Tongue (tissue), 3 donors: ENCODE measurements at places on chromosomes 13 and 19.

DNA sequence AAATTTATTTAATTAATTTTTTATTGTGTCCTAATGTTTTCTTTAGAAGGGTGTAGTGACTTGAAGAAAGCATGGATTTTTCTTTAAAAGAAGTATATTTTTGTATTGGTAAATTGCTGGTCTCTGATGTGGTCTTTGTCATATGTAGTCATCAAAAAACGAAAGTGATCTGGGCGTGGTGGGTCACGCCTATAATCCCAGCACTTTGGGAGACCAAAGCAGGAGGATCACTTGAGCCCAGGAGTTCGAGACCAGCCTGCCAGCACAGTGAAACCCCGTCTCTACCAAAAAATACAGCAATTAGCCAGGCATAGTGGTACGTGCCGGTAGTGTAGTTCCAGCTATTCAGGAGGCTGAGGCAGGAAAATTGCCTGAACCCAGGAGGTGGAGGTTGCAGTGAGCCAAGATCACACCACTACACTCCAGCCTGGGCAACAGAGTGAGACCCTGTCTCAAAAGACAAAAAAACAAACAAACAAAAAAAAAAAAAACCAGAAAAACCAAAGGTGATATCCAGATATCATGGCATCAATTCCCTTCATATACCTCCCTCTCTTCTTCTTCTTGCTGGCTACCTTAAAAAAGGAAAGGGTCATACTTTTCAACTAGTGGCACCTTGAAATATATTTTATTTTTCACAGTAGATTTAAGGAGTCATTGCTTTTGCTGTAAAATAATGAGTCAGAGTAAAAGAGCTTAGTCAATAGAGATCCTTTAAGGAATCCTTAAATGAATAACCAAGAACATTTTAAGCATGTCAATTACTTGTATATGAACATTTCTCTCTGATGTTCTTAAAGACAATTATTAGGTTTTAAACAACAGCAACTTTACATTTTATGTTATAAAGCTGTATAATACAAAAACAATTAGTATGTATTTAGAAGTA lies 19.9 kb downstream of the KCTD4 start:
- no peak for DNase-seq

DNA sequence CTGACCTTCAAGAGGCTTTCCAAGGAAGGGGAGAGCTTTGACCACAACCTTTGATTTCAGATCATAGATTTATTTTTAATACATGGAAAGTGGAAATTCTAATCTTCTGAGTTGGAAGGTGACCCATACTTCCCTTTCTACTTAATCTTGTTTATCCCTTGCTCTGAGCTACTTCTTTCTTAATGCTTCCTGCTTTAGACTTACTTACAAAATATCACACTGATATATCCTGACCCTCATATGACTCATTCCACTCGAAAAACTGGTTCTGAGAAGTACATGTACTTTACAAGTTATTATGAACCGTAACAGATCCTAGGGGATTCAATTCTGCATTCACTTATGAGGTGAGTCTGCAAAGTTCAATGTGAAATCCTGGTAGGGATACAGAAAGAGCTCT lies 76.2 kb upstream of the IRS2 start:
- no peak for DNase-seq

GRCh38 chr13:27442797-27443196 lies 7.6 kb downstream of the MTIF3 start:
- DNase-seq, result no peak

GRCh38 chr13:75318138-75318833 lies 163.7 kb downstream of the TBC1D4 start:
- no peak for DNase-seq

GRCh38 chr13:24215732-24216131 lies 55.2 kb downstream of the SPATA13 start:
- DNase-seq, result peak; percentile 51

DNA sequence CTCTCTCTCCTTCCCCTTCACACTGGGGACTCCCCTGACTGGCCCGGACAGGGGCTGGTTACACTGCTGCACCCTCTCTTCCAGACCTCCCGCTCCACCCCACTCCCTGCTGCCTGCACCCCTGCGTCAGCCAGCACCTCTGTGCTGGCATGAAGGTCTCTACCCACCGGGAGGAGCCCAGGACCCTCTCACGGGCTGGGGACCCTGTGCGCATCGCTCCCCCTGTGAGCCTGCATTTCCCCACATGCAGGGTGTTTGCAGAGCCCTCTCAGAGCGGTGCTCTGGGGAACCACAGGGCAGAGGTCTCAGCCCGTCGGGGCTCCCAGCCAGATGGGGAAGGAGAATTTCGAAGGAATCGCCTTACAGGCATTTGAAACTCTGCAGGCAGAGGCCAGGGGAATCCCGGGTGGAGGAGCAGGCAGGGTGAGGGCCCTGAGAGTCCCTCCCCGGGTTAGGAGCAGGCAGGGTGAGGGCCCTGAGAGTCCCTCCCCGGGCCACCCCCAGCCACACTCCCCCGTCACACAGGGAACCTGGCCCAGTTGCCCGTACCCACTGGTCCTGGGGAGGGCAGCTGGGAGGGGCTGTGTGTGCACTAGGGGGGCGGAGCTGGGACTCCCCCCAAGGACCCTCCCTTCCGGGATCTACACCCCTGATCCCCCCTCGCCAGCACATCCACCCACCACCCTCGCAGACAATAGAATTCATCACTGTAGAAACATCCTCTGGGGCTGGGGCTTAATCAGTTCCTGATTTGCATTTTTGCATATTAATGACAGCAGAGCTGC lies 16.3 kb upstream of the TCF3 start:
- DNase-seq, result peak; percentile 70

DNA sequence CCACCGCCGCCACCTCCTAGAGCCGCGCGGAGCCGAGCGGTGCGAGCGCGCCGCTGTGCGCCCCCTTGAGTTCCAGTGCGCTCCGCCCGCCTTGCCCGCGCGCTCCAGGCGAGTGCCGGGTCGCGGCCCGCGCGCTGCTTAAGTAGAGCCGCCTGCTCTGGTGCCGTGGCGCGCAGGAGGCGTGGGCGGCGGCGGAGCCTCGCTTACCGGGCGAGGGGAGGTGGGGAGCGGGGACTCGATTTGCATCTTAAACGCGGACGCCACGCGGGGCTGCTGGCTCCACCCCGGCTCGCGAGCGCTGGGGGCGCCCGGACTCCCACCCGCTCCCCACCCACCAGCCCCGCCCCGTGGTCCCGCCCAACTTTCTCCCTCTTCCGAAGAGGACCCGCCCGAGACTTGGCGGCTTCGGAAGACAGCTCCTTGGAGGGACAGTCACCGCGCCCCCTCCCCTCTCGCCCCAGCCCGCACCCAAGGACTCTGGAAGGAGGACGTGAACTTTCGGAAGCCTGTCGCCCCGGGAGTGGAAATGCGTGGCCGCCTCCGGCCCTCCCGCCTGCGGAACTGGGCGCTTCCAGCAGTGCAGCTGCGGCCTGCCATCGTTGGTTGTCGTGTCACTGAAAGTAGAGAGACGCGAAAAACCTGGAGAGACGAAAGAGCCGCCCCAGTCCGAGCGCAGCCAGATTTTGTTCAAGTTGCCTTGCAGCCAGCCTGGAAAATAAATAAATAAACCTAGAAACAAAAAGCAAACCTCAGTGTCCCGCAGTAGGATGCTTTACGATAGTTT lies at the start of gene KCTD12:
KCTD12 (minus strand) TSS at position 114 of the 784 bp plus-strand sequence. CDS start 257 bp downstream, outside the sequence.
- DNase-seq, result peak; percentile 97

GRCh38 chr13:33497146-33497845 lies 211.7 kb upstream of the STARD13 start:
- no peak for DNase-seq

DNA sequence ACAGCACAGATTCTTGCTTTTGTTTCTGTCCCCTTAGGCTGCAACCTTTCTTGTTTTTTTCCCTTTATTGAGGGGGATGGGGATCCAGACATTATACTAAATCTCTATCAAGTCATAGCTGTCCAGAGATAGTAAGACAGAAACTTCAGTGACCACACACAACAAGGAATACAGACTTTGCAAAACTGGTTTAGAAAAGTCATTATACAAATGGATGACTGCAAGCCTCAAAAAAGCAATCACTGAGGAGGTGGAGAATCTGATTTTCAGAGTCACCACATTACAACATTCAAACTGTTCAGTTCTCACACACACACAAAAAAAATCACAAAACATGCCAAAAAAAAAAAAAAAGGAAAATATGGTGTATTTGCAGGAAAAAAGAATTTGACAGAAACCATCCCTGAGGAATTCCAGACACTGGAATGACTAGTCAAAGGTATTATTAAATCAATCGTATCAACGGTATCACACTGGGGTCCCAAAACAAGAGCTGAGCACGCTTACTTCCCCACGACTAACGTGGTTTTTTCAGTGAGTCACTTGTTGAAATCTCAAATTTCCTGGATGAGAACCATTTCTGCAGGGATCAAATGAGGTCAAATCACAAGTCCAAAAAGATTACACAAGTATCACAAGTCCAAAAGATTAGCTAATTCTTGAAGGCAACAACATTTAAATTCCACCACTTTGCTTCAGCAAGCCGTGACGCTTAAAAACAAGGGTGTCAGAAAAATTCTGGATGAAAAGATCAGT lies 41.2 kb downstream of the USP12 start:
- no peak for DNase-seq

DNA sequence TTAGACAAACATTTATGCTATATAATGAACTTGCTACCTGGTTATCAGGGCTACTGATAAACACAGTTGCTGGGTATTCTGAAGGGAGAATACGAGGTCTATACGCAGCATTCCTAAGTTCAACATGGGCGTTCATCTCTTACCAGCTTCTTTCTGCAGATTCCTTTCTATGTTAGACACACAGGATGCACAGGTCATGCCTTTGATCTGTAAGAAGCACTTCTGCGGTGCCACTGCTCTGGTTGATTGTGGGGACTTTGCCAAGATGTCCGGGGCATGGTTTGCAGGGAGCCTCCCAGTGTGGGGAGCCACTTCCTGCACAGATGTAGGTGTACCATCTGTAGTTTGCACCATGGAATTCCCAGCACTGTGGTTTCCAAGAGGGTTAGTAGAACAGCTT lies 40.9 kb downstream of the ATP7B start:
- DNase-seq, result no peak

DNA sequence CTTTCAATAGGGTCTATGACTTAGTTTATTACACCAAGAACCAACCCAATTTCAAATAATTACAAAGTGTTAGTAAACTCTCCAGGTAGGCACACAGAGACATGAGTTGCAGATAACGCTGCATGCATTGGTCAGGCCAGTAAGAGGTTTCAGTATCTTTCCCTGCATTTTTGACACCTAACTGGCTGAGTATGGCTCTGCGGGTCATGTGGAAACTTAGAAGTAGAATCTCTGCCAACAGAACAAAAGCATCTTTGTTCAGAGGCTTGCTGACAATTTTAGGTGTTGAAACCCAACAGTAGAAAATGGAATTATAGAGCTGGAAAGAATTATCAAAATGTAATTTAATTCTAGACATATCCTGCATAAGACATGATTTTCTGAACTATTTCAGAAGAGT lies 25.3 kb downstream of the HTR2A start:
- DNase-seq, result no peak

- no peak for DNase-seq
Measured at GRCh38 chr19:53942001-53942786, 20.5 kb upstream of the CACNG8 start.

- DNase-seq, result peak; percentile 50
Measured at GRCh38 chr13:106385654-106386053, 149.8 kb downstream of the EFNB2 start.

- DNase-seq, result peak; percentile 61
Measured at GRCh38 chr19:8611877-8612806, 1.6 kb upstream of the ADAMTS10 start.

GRCh38 chr13:95822303-95822702 lies 145.4 kb downstream of the DNAJC3 start:
- no peak for DNase-seq

GRCh38 chr13:27578121-27579030 lies 42.0 kb downstream of the LNX2 start:
- no peak for DNase-seq

- peak; percentile 55 for DNase-seq
Measured at GRCh38 chr19:33296488-33296971, 5.8 kb downstream of the CEBPA start.

GRCh38 chr19:49231389-49231788 lies 73.8 kb downstream of the TRPM4 start:
- no peak for DNase-seq
